Fibroblast of skin of right quadriceps (primary cell): ENCODE measurements at places on chromosomes 4 and X.

DNA sequence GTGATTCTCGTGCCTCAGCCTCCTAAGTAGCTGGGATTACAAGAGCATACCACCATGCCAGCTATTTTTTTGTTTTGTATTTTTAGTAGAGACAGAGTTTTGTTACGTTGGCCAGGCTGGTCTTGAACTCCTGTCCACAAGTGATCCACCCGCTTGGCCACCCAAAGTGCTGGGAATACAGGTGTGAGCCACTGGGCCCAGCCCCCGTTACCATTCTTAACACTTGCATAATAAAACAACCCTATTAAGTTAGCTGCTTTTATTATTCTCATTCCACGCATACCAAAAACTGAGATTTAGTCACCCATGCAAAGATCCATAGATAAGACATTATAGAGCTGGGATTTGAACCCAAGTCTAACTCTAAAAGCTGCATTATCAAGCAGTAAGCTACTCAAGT lies 6.0 kb upstream of the TEX13A start:
- no peak for DNase-seq

GRCh38 chrX:48786825-48787504 lies 575 bp downstream of the GATA1 start:
- DNase-seq = no peak

DNA sequence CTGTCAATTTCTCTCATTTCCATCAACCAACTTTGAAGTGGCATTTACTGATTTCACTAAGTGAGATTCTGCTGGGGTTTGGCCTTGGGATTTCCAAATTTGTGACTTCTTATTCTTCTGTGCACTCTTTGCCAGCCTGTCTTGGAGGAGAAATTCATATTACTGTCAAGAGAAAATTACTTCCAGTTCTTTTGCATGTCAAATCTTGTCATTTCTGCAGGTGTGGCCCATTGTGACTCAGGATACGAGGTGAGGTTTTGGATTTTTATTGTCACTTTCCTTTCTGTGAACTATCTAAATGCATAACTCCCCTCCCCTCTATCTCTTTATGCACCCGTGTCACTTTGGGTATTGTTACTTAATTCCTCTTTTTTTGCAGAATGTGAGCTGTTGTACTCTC lies 102.6 kb upstream of the GUCY1A1 start:
- no peak for DNase-seq

DNA sequence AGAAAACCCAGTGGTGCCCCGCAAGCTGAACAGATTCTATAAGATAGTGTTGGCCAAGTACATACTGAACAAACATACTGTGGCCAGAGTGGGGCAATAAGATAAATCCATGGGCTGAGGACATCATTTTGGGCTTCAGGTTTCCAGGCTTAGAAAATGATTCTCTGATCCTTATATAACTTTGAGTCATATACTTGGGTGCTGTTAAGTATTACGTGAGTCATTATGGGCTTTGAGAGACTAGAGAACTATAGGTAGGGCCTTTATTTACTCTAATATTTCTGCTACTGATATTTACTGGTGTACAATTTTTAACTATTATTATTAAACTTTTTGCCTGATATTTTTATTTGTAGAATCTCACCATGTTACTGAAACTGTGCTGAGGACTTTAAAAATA lies 586.1 kb downstream of the CENPC start:
- DNase-seq = no peak

DNA sequence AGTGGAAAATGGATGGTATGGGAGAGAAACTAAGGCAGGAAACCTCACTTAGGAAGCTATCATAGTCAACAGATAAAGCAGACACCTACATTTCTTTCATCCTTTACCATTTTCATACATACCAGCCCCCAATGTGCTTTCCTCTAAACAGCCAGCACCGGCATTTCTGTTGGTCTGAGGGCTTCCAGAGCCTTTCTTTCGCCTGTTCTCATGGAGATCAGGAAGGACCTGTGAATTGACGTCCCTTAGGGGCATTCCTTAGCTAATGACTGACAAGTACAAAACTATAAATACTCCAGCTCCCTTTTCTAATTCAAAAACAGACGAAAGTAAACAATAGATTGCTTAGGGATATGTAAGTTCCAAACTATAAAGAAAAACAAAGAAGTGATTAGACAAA lies 215.5 kb upstream of the CNKSR2 start:
- no peak for DNase-seq

DNA sequence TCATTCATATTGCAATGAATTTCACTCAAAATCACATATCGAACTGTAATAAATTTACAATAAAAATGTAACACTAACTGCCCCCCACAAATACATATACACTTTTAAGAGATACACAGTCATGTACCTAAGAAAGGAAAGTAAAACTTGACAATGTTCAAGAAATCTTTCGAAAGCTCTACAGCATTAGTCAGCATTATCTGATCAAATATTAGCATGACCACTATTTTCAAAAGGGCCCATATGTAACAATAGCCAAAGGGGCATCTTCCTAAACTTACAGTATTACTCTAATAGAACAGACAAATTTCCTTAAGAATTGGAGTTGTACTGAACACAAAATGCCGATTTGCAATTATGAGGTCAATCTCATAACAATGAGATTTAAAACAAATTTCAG lies 51.8 kb downstream of the STX18 start:
- no peak for DNase-seq

DNA sequence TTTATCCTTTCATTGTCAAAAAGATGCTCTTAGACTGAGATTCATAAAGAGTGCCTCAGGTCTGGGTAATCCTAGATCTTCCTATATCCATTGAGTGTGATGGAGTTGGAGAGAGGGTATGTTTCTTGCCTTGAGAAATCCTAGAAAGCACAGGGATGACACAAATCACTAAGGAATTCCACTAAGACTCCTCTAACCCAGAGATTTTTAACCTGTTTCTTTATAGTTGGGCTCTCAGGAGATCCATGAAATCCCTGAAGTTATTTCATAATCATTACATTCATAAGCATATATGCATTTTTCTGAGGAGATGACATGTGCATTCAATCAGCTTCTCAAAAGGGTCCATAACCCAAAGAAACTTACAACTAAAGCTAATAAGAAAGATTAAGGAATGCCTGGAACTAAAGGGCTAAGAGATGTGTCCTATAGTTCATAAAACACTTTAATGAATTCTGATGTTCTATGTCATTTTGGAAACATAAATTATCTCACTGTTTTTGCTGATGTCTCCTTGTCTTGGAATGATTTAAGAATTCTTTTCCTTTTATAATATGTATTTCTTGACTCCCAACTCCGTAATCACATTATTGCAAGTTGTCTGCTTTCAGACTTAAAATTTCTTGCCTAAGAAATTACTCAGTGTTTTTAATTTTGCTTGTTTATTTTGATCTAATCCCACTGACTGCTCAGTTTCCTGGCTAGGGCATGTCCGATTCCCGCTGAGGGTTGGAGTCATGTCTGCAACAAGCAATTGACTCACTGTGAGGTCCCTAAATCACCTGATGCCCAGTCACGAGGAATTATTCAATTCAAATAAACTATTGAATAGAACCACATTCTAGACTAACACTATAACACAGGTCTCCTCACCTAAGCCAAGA lies 2.8 kb upstream of the AMTN start:
- DNase-seq = peak; percentile 9

GRCh38 chr4:73944061-73944875 lies 37.6 kb downstream of the PF4 start:
- no peak for DNase-seq

DNA sequence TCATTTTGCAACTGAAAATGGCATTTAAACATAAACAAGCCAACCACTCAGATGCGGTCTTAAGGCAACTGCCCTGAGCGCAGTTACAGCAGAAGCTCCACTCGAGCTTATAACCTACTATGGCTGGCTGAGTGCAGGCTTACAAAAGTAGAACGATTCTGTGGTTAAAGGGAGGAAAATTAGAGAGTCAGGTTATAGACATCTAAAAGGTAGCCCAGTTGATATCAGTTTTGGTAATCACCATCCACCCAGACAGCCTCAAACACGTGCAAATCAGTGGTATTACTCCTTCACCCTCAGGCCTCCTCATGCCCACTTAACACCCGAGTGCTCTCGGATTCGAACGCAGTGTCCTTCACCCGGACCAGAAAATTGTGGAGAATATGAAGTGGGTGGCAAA lies 3.1 kb downstream of the LEF1 start:
- no peak for DNase-seq

GRCh38 chrX:78119521-78120227 lies 15.6 kb downstream of the PGK1 start:
- DNase-seq = no peak

DNA sequence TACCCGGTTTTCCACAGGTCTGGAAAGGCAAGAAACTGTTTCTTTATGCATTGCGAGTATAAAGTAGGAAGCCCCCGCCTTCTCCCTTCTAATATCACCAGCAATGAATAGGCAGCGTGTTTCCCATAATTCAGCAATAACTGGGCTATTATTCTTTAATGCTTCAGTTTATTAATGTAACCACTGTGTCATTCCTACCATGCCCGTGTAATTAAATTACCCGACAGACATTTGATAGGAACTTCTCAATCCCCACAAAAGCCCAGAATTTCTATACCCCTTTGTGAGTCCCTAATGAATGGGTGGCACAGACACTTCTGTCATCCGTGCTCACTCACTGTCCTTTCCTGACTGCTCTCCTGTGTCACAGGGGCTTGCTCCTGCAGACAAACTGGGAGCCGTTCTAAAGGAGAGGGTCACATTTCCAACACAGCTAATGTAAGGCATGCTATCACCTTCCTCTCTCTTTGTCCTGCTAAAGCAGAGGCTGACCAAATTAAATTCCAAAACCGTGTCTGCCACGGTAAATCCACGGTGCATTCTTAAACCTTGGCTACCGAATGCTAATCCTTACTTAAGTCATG lies 108.5 kb upstream of the MID1 start:
- DNase-seq = no peak

DNA sequence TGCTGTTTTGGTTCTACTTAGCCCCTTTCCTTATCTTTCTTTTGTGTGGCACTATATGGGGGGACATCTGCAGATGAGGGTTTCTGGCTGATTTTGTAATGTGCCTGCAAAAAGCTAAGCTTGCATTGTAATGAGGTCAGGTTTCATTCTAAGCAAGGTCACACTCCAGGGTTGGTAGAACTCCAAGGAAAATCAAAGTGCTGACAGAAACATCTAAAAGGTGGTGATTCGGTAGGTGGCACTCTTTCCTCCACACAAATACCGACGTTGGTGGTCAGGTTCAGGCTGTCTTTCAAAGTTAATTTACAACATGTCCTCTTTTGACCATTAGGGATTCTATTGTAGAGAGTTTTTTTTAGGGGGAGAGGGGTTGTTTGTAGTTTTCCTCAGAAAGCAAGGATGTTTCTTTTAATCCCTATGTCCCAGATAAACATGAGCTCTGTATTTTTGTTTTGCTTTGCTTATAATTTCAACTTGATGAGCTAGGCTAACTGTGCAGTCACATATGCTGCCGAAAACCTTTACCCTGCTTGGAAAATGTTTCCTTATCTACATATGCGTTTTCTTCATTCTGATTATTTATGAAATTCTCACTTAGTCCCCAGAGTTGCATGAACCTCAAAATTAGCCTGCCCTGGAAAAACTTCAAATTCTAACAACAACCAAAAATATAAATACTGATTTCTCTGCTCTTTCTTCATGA lies 434.2 kb downstream of the PPARGC1A start:
- DNase-seq = no peak

DNA sequence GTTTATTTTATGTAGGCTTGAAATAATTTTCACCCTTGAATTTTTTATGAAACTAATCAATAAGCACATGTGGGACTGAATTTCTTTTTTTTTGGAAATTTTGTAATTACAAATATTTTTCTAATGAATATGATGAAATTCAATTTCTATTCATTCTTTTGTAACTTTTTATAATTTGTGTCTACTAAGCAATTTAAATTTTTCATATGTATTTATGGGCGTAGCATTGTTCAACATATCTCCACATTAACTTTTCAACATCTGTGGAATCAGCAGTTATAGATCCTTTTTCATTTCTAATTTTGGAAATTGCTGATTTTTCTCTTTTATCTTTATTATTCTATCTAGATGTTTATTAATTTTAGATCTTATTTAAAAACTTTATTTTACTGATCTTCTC lies 1320.3 kb downstream of the C4orf33 start:
- DNase-seq = no peak

DNA sequence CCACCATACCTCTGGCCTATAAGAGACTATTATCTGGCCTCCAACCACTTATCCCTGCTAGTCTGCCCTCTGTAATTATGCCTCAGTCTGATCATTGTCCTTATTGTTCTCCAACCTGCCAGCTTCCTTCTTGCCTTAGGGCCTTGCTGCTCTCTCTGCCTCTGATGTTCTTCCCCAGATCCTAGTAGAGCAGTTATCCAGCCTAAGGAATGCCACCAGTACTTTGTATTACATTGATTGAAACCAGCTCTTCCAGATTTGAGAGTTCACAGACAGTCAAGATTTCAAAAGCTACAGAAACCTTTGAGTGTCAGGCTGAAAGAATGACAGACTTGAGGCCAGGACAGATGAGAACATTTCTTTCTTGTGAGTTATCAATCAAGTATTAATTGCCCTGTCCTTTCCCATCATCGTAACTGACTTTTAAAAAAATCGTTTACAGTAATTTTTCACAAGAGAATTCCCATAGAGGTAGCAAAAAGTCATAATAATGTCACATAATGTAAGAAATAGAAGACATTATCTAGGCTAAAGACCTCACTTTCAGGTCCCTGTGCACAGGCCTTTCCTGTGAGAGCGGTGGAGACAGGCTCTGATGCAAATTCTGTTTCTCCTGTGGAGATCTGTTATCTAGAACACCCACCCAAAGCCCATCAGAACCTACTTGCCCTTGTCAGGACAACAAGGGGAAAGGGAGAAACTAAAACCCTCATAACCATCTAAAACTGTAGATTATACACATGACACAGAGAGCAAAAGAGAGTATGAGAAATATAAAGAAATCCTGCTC lies 64.1 kb upstream of the GUCY1A1 start:
- peak; percentile 73 for DNase-seq

DNA sequence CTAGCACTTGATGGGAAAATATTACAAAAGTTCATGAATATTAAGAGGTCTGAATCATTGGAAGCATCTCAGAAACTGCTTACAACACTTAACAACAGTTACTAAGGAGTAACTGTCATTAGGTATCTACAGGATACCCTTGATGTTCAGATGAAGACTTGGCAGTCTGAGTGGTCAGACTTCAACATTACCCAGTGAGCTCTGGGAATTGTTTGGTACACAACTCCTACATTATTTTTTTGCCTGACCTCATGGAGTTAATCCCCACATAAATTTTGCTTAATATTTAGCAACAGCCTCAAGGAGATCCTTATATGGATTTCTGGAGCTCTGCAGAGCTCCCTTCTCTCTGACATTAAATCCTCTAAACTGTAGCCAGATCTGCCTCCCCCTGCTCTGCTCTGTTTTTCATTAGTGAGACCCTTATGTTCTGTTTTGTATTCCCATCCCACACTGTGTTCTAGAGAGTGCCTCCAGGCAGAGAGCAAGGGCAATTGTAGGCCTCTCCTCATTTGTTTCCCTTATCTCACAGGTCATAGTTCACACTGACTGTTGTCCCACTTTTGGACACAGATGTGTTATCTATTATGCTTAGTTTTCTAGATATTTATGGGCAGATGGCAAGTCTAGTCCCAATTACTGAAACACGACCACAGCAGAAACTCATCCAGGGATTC lies 368.8 kb downstream of the GASK1B start:
- DNase-seq = no peak
